ENCODE measurements at places on chromosomes 7 and 10.

DNA sequence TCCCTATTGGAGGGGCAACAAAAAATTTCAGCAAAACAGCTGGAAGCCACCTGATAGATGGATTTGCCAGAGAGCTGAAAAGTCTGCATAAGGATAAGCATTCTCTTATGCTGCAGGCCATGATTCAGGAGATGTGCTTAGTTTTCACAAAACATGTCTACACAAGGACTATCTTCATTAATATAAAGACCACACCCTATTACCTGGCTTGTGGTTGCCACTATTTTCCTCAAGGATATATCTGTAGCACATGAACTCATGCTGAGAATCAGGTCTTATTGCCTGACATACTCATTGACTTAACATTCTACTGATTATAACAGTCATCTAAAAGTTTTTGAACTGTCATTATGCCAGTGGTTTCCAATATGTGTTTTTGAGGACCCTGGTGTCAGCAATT lies 7.1 kb upstream of the COL17A1 start:
- DNase-seq, result no peak

- no peak for DNase-seq
Measured at GRCh38 chr7:69756235-69756634, 158.0 kb downstream of the AUTS2 start.

GRCh38 chr10:43700306-43700705 lies 51.6 kb upstream of the ZNF32 start:
- DNase-seq, result no peak

DNA sequence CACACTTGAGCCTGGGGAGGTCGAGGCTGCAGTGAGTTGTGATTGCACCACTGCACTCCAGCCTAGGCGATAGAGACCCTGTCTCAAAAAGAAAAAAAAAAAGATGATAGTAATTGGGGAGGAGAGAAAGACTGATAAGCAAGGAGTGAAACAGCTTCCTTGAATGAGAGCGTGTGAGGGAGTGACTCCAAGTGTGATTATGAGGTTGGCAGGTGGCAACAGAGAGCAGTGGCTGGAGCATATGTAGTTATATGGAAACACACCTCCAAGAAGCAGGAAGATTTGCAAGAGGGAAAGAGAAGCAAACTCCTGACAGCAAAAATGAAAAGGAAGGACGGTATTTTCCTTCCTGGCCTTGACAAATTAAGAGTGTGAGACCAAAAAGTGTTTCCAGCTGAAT lies 50.4 kb downstream of the VKORC1L1 start:
- DNase-seq, result no peak

DNA sequence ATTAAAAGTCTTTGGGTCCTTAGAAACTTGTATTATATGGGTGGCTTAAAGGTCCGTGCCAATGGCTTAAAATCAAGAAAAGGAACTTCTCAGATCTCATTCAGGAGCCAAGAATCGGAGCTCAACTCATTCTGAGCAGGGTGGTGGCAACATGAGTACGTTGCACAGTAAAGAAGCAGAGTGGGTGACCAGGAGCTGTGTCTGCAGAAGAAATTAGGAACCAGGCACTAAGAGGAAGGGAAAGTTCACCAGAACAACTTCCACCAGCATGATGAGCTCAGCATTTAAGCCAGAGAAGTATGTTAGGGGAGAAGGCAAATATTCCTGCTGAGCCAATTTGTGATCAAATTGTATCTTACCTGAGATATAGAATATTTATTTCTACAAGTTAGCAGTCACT lies 236.0 kb upstream of the NRP1 start:
- no peak for DNase-seq

DNA sequence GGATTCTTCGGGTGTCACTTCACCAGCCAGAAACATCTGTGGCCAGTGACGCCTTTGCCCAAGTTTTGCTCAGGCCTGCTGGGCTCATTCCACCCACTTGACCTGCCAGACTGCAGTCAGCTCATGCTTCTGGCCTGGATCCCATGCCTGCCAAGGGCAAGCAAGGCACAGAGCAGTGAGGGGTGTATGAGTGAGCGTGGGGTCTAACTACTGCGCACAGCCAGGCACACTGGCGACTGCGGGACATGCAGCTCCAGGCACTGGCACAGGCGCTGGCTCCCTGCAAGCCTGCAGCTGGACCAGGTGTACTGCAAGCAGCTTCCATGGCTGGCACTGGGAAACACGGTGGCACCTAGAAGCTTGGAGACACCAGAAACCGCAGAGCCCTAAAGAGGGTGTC lies 80.1 kb downstream of the MTERF1 start:
- no peak for DNase-seq

GRCh38 chr7:97819161-97819560 lies 53.0 kb downstream of the ASNS start:
- no peak for DNase-seq

GRCh38 chr7:50416527-50417182 lies 33.5 kb downstream of the FIGNL1 start:
- DNase-seq, result no peak

- DNase-seq, result peak; percentile 72
Measured at GRCh38 chr7:27198138-27198841, 1.6 kb downstream of the HOXA13 start.

- no peak for DNase-seq
Measured at GRCh38 chr7:103613655-103614642, 167.9 kb upstream of the SLC26A5 start.

DNA sequence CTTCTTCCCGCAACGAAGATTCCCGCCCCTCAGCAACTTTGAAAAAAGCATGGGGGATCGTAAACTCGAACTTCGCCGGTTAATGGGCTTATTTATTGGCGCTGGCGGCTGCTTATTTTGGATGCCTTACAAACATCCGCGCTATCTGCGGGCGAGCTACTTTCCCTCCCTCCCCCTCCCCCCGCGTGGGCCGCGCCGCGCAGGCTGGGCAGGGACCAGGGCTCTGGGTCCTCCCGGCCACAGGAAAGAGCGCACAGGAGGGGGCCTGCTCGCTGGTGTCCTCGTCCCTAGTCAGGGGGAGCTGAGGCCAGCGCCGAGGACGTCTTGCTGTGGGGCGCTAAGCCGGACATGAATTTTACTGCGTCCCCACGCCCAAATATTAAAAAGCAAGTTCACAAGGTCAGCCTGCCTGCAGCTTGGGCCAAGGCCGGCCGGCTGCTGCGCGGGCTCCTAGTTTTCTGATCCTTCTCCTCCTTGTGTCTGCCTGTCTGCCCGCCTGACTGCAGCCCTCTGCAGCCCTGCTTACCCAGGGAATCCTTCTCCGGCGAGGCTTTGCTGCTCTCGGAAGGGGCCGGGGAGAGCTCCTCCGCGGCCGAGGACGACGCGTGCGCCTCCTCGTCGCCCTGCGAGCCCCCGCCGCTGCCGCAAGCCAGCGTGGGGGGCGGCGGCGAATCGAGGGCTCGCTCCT lies 1.2 kb downstream of the HOXA10 start:
- DNase-seq, result no peak

GRCh38 chr10:63584725-63585035 lies 63.5 kb downstream of the REEP3 start:
- DNase-seq, result no peak
